ENCODE measurements at places on chromosomes 6 and 20.

DNA sequence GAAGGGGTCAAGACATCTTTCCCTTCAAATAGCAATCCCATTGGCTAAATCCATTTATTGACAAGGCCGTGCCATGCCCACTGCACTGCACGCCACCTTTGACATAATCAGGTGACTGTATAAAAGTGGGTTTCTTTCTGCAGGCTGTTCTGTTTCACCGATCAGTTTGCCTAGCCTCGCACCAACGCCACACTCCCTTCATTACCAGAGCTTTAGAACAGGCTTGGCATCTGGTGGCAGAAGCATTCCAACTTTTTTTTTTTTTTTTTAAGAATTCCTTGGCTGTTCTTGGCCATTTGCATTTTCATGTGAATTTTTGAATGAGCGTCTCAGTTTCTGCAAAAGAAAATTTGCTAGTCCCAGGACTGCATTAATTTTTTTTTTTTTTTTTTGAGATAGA lies 78.1 kb downstream of the PPP1R3G start:
- no peak for DNase-seq

- no peak for DNase-seq
Measured at GRCh38 chr6:89637960-89638319, 607 bp downstream of the LYRM2 start.

DNA sequence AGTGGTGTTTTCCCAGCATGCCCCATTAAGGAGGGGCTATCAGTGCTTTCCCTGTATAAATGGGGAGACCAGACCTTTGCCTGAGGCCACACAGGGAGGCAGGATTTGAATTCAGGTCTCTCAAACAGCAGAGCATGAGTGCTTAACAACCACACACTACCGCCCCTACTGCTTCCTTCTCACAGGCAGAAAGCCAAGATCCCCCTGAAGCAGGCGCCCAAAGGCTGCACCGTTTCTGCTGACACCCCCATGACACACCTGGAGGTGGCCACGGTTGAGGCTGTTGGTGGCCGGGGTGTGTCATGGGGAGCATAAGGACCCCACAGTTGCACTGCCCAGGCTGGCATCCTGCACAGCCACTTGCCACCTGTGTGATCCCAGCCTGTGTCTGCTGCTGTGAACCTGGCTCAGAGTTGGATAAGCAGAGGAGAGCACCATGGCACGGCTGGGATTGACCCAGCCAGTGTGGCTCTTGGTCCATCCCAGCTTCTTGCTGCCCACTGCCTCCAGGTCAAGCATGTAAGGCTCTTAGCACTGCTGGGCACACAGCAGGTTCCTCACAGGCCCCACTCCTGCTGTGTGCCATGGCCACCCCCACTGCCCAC lies 28.3 kb downstream of the PCK1 start:
- DNase-seq, result no peak

DNA sequence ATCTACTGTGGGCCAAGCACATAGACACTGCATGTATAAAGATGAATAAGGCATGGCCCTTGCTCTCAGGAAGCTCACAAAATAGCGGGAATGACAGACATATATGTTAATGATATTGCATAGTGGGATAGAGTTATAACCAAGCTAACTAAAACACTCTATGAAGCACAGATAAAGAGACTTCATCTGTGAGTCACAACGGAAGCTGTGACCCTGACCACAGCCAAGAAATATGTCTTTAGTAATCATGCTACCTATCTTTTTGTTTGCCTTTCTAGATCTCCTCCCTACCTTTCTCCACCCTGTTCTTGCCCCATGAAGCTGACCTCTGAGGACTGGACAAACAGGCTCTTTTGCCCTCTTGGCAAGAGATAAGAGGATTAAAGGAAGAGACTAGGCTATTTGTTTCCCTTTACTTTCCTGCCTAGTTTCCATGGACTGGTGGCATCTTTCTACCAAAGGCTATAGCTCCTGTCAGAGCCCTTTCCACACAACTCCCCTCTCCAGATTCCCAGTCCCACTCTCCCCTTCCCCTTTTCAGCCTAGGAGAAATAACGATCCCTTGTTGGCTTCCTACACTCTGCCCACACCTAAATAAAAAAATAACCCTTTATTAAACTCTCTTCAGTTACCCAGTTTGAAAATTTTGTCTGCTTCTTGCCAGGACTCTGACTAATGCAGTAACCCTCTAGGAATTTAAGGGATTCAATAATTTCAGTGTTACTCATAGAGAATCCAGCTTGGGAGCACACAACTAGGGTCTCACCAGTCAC lies 504.9 kb upstream of the MARCKS start:
- no peak for DNase-seq

- no peak for DNase-seq
Measured at GRCh38 chr20:46220455-46221207, 87.7 kb downstream of the CDH22 start.

DNA sequence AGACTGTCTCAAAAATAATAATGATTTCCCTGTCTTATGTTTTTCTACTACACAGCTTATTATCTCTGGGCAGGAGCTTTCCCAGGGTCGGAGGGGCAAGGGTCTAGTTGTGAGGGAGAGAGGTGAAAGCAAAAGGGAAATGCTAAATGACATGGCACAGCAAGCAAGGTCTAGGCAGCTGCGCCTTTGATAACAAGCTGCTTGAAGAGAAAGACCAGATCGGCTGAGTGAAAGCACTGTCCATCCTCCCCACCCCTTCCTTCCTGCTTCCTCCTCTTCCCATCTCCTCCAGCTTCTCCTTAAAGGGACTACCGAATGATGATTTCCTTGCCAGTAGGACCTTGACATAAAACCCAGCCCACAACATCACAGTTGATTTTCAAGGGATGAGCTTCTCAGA lies 158.1 kb upstream of the AKAP12 start:
- no peak for DNase-seq

DNA sequence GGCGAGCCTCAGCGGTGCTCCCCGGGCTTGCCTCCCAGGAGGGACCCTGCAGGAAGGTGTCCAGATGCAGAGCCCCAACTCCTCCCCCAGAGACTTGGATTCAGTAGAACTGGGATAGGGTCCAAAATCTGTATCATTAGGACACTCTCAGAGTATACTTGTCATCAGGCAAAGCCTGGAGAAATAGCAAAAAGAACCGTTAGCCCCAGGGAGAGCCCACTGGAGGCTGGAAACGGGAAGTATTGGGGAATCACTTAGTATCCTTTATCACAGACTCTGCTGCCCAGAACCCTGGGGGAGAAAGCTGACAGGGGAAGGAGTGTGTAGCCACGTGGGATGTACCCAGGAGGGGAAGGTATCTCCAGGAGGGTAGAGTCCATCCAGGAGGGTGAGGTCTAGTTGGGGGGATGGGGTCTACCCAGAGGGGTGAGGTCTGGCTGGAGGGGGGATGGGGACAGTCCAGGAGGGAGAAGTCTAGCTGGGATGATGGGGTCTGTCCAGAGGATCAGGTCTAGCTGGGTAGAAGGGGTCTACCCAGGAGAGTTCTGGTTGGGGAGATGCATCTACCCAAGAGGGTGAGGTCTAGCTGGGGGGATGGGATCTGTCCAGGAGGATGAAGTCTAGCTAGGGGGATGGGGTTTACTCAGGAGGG lies 107.2 kb downstream of the LY86 start:
- no peak for DNase-seq

- no peak for DNase-seq
Measured at GRCh38 chr6:139676718-139677117, 302.3 kb upstream of the CITED2 start.
